ENCODE measurements at places on chromosomes 2 and 18.

DNA sequence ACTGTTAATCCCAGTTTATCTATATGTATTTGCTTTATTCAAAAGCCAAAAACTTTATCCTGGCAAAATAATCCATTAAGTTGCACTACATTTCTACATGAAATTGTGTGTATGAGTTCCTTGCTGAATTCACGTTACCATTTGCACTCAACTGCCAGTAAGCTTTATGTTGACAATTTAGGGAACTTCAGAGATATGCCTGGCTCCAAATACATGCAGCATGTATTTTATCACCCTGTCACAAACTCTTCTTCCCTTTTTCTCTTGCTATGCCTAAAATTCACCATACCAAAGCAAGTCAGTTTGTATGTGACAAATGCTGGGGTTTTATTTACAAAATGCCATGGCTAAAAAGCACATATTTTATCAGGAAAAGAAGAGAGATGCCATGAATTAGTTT lies 157.6 kb upstream of the CDH2 start:
- DNase-seq = no peak

GRCh38 chr2:115294999-115295398 lies 852.6 kb downstream of the DPP10 start:
- DNase-seq = no peak

GRCh38 chr2:212520340-212520739 lies 18.3 kb downstream of the ERBB4 start:
- DNase-seq = no peak

GRCh38 chr2:167127135-167127534 lies 238.9 kb downstream of the XIRP2 start:
- no peak for DNase-seq

GRCh38 chr2:188146888-188147287 lies 144.8 kb upstream of the GULP1 start:
- no peak for DNase-seq

DNA sequence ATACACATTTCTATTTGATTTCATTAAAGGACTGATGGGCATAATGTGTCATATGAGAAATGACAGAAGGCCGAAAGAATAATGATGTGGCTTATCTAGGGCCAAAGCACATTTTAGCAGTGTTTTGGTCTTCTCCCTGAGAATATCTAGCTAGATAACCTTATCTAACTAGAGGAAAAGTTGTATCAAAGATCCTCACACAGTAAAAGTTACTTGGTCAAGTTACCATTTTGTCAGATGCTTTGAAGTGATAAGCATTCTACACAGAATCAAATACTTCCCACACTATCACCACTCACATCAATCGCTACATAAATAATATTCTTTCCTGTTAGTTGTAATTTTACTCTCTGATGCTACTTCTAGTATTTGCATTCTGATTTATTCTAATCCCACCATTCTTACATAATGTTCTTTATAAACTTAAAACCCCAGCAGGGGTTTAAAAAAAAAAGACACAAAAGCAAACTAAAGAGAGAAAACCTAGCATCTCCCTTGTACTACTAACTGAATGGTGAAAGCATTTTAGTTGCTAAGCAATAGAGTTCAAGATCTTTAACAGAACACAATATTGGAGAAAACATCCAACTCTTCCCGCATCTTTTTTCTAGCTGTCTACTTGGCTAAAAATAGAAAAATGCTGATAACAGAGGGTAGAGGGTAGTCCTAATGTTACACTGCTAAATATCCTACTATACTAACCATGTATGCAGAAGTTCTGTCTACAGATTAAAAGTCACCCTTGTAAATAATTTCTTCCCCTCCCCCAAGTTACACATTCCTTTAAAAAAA lies 8.0 kb downstream of the XPO1 start:
- no peak for DNase-seq

GRCh38 chr2:36889795-36890194 lies 76.5 kb downstream of the STRN start:
- DNase-seq = no peak

- no peak for DNase-seq
Measured at GRCh38 chr2:157206916-157207315, 50.6 kb upstream of the GALNT5 start.

- no peak for DNase-seq
Measured at GRCh38 chr18:5726011-5726410, 169.3 kb downstream of the TMEM200C start.

DNA sequence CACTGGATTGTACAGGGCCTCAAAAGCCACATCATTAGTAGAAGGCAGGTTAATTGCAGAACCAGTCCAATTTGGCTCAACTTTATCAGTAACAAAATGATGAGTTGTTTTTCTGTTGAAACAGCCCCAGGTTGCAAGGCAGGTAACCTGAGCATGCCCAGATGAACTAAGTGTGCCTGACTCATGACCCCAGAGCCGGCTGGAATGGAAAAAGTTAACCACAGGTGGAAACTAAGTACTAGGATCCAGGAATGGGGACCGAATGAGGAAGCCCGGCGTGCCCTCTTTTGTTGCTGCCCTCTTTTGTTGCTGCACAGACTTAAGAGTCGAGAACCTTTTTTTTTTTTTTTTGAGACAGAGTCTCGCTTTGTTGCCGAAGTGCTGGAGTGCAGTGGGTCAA lies 79.5 kb upstream of the YWHAQ start:
- peak; percentile 36 for DNase-seq

DNA sequence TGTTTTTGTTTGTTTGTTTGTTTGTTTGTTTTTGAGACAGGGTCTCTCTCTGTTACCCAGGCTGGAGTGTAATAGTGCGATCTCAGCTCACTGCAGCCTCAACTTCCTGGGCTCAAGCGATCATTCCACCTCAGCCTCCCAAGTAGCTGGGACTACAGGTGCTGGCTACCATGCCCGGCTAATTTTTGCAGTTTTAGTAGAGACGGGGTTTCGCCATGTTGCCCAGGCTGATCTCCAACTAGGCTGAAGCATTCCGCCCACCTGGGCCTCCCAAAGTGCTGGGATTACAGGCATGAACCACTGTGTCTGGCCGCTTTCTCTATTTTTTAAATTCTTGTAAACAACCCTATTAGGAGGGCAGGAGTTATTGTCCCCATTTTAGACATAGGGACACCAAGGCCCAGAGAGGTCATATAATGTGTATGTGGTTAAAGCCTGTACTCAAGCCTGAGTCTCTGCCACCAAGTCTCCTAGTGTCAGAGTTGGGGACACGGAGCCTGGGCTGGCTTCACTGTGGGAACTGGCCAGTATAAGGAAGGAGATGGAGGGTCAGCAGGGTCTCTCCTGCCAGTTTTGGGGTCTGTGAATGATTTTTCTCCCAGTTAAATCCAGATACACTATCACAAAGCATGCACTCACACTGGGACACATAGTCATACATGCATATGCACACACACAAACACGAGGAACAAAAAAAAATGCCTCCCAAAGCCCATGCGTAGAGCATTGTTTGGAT lies 27.5 kb upstream of the MCFD2 start:
- peak; percentile 21 for DNase-seq

DNA sequence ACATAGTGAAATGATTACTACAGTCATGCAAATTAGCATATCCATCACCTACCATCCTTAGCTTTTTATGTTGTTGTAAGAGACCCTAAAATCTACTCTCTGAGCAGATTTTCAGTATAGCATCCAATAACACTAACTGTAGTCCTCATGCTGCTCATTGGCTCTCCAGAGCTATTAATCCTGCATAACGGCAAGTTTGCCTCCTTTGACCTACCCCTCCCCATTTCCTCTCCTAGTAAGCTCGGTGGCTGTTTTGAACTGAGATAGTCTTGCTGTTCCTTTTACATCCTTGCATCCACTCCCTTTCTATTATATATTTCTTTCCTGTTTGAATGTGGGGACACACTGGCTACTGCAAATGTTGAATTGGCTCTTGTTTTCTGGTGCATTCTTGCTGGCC lies 481.5 kb downstream of the TSN start:
- no peak for DNase-seq

- no peak for DNase-seq
Measured at GRCh38 chr2:2775018-2775417, 443.9 kb upstream of the MYT1L start.

DNA sequence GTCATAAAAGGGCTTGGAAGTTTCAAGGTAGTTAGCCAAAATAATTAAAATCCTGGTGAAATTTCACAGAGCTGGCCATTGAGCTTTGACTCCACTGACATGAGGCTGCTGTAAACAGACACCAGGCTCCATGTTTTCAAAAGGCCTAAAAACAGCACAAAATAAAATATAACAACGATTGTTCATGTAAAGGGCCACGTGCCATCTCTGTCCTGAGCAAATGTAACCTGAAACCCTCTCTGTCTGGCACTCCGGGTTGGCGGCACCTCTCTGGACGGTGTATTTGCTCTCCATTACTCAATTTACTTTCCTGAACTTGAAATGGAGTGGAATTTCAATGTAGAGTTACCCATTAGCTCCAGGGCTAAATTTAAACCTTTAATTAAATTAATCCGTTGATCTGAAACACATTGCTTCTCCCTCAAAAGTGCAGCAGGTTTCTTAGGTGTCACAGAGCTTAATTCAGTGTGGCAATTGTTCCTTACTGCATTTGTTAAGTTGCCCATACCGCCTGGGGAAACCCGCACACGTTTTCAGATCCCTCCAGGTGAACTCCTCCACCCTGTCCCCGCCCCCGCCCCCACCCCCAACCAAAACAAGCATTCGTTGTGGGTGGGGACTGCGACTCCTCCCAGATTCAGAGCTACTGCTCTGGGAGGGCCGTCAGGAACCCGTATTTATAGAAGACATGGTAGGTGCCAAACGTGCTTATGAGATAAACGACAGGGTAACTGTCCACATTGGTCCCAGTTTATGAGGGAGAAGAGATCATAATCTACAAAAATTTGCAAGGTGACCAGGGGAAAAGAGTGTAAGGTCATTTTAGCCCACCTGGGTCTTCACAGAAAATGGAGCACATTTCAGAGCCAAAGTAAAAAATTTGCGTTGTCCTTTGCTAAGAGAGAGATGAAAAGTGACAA lies 1.2 kb upstream of the CABLES1 start:
- peak; percentile 32 for DNase-seq

GRCh38 chr2:90077948-90078347 lies 1386.5 kb downstream of the RPIA start:
- no peak for DNase-seq

GRCh38 chr2:165633431-165633830 lies 160.6 kb downstream of the GALNT3 start:
- no peak for DNase-seq

GRCh38 chr18:5964996-5965395 lies 69.7 kb upstream of the TMEM200C start:
- DNase-seq = no peak

GRCh38 chr2:189024901-189025618 lies 50.9 kb downstream of the COL3A1 start:
- DNase-seq = no peak

- no peak for DNase-seq
Measured at GRCh38 chr2:34159901-34160300, 560.8 kb upstream of the FAM98A start.

GRCh38 chr2:80706951-80707350 lies 402.4 kb upstream of the LRRTM1 start:
- no peak for DNase-seq

- peak; percentile 9 for DNase-seq
Measured at GRCh38 chr18:74264303-74265020, 27.3 kb downstream of the CYB5A start.

DNA sequence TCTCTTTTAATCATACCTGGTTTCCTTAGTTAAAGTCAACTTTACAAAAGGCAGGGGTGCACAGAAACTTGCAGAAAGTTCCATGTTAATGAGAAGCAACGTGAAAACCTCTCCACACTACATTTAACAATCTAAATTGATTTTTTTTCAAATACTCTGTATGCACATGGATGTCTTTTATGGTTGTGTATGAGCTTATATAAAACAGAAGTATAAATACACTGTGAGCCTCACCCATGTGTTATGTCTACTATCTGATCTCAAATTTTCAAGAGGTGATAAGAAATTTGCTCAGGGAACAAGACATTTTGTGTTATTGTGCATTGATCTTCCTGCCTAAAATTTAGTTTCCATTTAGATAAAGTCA lies 617.6 kb downstream of the ADCYAP1 start:
- DNase-seq = no peak

GRCh38 chr18:13513481-13513880 lies 212.9 kb downstream of the FAM210A start:
- DNase-seq = no peak

DNA sequence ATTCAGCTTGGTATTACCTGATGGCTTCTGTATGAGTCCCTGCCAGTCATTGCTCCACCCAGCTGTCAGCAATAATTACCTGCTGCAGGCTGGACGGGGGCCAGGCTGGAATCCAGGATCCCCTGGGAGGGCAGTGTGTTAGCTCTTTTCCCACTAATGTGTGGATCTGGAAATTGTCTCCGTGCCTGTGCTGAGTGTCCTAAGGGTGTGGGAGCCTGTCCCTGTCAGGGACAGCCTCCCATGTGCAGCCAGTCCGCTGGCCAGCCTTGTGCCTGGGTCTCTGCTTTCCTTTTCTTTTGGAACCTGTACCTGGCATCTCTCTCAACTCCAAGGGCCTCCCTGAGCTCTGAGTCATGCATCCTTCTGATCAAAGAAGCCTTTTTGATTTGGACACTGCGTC lies 107.2 kb upstream of the SPRED2 start:
- DNase-seq = no peak

GRCh38 chr18:74456017-74456348 lies 1.1 kb downstream of the DIPK1C start:
- DNase-seq = no peak

- no peak for DNase-seq
Measured at GRCh38 chr2:12714391-12715221, 2.1 kb upstream of the TRIB2 start.

GRCh38 chr2:131027566-131028528 lies 65.4 kb downstream of the FAM168B start:
- DNase-seq = no peak

DNA sequence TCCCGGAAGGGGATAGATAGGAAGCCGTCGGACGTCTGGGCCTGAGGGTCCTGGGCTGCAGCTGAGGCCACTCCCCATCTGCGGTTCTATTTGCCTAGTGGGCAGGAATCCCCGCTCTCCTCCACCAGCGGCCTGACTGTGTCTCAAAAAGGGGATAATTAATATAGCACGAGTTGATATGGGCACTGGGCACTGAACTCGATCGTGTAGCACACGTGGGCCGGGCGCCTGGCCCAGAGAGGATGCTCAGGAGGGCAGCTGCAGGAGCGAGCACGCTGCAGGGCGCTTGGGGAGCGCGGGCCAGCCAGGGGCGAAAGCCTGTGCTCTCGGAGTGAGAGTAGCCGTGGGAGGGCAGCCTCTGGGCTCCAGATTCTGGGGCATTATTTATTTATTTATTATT lies 8.8 kb upstream of the GBX2 start:
- DNase-seq = no peak

DNA sequence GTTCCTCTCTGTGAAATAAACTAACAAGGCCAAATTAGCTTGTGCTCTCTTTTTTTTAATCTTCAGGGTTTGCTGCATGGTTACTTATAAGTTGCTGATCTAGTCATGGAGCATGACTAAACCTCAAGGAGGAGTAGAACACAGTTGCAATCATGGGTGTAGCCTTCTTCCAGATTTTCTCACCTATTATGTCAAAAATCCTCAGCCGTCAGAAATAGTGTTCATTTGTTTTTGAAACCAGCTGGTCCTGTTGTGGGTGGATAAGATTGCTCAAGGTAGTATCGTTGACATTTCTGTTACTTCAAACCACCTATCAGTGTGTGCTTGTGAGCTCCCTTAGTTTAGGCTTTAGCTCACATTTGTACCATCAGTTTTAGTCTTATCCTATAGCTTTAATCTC lies 11.2 kb downstream of the RELCH start:
- DNase-seq = no peak

All from activated CD4-positive, alpha-beta T cell treated with anti-CD3 and anti-CD28 coated beads, Interleukin-2, amount 50 U/mL, for 48 hours (primary cell).